ENCODE measurements at places on chromosomes 7 and 10.
A peak's percentile ranks its signal among the peaks of the same experiment; 100 is the strongest.

GRCh38 chr7:127252377-127252713 lies 396 bp downstream of the GRM8 start:
- no peak for DNase-seq

- no peak for DNase-seq
Measured at GRCh38 chr7:123757095-123757494, 8.3 kb upstream of the WASL start.

GRCh38 chr10:91048380-91048779 lies 127.5 kb upstream of the ANKRD1 start:
- DNase-seq = no peak

DNA sequence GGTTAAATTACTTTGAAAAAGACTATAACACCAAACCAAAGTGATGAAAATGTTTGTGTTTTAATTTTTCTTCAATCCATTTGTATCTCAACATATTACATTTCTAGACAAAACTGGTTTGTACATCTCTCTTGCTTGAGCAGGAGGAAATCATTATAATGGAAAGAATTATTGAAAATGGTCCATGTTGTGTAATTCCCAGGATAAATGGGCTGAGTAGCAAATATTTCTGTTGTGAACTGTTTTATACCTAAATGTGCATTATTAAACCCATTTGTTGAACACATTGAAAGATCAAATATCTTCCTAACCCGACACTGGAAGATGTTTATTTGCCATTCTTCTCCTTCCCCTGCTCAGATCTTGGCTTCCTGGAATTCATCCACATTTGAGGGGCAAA lies 14.1 kb upstream of the CDK6 start:
- DNase-seq = no peak

GRCh38 chr10:8043569-8044306 lies 10.8 kb upstream of the GATA3 start:
- DNase-seq = no peak

DNA sequence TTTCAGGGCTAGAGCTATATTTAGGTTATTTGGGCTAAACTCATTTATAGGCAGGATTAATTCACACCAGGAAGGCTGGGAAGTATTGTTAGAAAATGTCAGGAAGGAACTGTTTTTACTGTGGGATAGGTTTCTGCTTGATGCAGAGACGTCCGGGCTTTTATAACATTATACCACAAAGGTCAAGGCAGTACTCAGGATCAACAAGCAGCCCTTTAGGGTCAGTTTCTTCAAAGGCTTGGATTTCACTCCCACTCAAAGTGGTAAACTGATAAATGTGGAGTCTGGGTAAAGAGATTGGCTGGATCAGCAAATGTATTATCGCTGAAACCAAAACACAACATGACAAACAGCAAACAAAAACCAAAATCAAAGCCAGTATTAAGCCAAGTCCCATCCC lies 127.2 kb downstream of the ARL5B start:
- DNase-seq = no peak

GRCh38 chr7:29447828-29448227 lies 115.8 kb upstream of the PRR15 start:
- DNase-seq = no peak

GRCh38 chr10:29734962-29735627 lies 100.3 kb upstream of the SVIL start:
- DNase-seq = peak; percentile 78

DNA sequence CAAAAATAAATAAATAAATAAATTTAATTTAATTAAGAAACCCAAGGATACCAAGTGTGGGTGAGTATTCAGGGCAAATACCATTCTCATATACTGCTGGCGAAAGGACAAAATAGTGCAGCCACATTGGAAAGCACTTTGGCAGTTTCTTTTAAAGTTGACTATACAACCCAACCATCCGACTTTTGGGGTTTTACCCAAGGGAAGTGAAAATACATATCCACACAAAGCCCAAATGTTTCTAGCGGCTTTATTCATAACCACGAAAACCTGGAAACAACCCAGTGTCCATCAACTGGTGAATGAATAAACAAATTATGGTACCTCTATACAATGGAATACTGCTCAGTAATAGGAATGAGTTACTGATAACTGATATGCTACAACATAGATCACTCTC lies 36.2 kb upstream of the OGDHL start:
- no peak for DNase-seq

- DNase-seq = peak; percentile 1
Measured at GRCh38 chr10:48444861-48445841, 138.7 kb downstream of the MAPK8 start.

GRCh38 chr7:21819048-21819447 lies 126.7 kb downstream of the CDCA7L start:
- no peak for DNase-seq

- no peak for DNase-seq
Measured at GRCh38 chr7:42914421-42915045, 2.7 kb upstream of the C7orf25 start.

DNA sequence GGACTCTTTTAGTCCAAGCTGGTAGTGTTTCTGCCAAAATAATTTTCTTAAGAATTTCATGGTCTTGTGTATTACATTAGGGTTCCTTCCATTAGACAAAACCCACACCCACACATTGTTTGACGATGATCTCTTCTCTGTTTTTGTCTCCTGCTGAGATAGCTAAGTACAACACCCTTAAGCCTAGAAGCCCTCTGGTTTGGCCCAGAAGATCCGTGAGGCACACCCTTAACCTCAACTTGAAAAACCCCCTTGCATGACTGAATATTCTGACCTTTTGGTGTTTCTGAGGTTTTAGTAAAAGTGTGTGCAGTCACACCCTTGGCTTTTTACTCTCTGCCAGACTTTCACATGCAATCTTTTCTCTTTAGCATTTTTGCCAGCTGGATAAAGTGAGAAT lies 29.3 kb upstream of the ERCC6 start:
- no peak for DNase-seq

- DNase-seq = no peak
Measured at GRCh38 chr10:71270301-71271220, 48.5 kb upstream of the SLC29A3 start.

- no peak for DNase-seq
Measured at GRCh38 chr7:42690794-42691639, 220.9 kb downstream of the C7orf25 start.

- DNase-seq = no peak
Measured at GRCh38 chr7:46389146-46389545, 468.1 kb upstream of the IGFBP3 start.

DNA sequence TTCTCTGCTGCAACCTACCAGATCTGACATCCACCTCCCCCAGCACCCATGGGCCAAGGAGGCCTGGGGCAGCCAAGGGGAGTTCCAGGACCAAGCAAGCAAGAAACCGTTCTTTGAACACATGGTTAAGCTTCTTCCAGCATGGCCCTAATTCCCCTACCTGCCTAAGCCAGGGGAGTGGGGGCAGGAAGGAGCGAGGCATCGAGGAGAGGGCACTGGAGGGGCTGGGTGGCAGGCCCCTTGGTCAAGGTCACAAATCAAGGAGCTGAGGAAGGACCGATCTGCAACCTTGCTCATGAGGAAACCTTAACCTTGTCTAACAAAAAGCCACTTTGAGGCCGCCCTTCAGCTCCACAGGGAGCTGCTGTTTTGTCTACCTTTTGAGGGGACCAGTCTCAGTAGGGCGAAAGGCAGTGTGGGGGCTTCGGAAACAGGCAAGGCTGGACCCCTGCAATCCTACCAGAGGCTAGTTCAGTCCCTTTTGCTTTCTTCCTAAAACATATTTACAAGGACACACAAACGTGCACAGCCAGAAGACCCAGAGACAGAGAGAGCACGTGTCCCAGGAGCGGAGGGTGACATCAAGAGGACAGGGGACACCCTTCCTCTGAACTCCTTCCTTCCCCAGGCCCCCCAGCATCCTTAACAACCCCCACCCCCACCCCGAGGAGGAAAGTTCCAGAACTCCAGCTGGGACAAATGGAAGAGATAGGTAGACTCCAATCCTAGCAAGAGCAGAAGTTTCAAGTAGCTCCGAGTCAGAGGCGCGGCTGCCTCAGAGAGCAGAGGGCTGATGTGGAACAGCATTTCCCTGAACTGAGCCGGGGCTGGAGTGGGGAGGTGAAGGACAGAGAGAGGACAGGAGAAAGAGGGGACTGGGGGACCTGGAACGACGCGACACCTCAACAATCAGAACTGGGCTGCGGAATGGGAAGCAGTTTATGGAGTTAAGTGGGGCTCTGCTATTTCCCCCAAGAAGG lies 28.2 kb downstream of the SPOCK2 start:
- DNase-seq = no peak

GRCh38 chr7:105600720-105601550 lies 19.6 kb upstream of the EFCAB10 start:
- no peak for DNase-seq

DNA sequence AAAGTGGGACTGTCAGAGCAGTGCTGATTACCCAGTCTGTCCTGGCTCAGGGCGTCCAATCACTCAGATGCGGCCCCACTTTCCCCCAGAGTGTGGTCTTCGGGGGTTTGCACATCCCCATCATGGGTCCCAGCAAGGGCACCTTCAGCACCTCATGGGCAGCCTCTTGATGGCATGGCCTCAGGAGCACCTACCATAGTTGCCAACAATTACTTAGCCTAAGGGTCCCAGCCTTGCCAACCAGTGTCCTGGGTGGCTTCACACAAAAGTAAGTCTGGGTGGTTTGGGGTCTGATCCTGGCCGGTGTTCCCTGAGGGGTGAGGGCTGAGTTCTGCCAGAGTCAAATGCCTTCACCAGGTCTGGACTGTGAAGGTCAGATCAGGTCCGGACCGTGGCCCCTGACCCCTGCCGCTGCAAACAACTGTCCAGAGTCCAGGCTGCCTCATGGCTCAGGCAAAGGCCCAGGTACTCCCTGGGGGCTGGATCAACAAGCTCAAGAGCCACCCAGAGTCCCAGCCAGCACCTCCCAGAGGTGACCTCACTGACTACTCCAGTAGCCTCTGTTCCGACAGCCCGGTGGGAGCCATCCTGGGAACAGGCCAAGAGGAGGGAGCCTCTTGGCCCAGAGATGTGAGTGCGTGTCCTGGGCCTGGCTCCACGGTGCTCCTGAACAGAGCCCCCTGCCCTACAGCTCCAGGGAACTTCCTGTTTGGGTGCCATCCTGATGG lies 6.2 kb upstream of the MARVELD1 start:
- DNase-seq = no peak

DNA sequence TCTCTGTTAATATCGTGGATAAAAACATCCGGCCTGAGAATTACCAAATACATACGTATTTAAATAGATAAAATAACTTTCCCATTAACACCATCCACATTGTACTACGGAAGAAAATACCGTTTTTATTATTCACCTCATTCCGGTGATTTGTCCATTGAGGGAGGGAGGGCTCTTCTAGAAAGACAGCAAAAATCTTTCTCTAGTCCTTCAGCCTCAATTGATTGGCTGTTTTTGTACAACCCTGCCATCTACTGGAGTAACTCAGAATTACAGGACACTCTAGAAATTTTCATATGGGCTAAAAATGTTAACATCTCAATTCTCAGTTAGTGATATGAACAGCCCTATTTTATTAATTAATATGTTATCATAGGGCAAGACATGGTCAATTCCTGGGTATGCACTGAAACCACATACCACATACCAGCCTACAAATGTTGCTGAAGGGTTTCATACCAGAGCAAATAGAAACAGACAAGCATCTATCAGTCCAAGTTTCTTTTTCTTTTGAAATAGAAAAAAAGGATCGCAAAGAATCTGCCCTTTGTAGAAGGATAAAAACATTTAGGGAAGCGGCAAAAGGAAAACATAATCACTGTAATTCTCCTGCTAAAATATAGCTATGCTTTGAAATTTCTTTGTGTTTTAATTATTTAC lies 55.8 kb upstream of the CDCA7L start:
- DNase-seq = no peak

- DNase-seq = no peak
Measured at GRCh38 chr10:103793429-103793828, 61.9 kb downstream of the SH3PXD2A start.

- DNase-seq = no peak
Measured at GRCh38 chr7:22411977-22412693, 55.2 kb upstream of the RAPGEF5 start.

GRCh38 chr10:10397906-10398305 lies 619.8 kb upstream of the CELF2 start:
- DNase-seq = no peak

DNA sequence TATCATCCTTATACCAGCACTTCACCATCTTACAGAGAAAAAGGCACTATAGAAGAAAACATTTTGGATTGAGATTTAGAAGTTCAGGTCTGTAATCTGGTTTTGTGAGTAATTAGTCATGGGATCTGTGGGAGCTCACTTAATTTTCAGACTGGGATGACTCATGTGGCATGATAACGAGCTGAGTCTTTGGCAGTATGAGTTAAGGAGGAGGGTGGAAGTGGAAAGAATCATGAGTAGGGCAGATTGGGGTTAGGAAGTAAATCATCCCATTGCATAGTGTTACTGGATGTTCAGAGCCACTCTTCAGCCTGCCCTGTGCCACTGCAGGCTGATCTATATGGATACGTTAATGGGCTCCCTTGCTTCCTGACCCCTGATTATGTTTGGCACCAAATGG lies 64.9 kb downstream of the ZNF92 start:
- DNase-seq = no peak

GRCh38 chr10:79422178-79422892 lies 23.1 kb downstream of the ZCCHC24 start:
- DNase-seq = no peak

GRCh38 chr10:113142601-113143362 lies 192.7 kb downstream of the TCF7L2 start:
- DNase-seq = no peak

DNA sequence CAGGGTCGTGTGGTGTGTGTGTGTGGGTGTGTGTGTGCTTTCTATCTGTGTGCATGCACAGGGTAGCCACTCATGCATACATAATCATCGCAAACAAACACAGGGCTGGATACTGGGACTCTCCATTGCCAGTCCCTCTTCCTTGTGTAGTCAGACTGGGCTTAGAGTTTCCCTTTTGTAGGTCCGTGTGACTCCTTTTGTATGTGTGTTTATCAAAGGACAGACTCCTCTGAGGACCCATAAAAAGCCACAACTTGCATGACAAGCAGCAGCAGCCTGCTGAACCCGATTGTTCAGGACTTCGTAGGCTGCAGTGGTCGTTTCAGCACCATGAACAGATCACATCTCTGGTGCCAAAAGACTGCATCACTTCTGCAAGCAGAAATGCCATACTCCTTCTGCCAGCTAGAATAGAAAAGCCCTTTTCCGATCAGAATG lies 895 bp downstream of the VSTM2A start:
- DNase-seq = no peak

DNA sequence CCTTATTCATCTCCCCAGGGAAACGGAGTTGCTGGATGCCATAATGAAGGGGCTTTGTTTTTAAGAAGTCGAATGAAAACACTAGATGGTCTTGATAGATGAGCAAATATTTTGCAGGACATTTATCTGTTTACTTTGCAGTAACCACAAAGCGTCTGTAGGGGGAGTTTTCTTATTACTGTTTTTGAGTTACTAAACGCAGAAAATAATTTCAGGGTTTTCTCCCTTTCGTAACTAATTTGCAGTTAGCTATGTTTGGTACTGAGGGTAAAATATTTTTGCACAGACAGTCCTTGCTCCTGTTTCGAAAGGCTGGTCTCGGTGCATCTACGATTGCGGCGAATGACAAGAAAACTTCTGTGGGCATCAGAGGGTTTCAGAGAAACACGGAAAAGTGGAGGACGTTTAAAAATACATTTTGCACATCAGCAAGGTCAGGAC lies 505.6 kb upstream of the MKI67 start:
- no peak for DNase-seq

- no peak for DNase-seq
Measured at GRCh38 chr10:89388806-89389205, 3.6 kb upstream of the IFIT1 start.

Measured in left colon (tissue), 2 donors.